IPS-NIHi11 (cell line): ENCODE measurements at places on chromosomes 5 and 9.

GRCh38 chr5:148855249-148856008, 29.0 kb downstream of the ADRB2 start:
- no peak for DNase-seq

DNA sequence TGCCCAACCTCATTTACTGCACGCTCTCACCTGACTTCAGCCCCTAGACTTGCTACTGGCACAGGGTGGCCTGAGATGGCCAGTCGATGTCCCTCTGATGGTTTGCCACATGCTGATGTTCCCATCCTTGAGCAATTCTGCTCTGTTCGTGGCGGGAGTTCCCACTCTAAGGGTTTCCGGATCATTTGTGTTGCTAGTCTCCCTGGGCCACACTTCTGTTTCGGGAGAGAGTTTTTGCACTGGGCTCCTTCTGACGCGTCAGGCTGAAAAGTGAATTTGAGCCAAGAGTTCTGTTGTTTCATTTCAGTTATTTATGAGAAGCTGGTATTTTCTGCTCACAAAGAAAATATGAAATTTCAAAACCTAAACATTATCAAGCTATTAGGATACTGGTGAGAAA, 597.7 kb downstream of the BNC2 start:
- DNase-seq: no peak

GRCh38 chr9:38371495-38371894, 21.0 kb upstream of the ALDH1B1 start:
- DNase-seq: no peak

DNA sequence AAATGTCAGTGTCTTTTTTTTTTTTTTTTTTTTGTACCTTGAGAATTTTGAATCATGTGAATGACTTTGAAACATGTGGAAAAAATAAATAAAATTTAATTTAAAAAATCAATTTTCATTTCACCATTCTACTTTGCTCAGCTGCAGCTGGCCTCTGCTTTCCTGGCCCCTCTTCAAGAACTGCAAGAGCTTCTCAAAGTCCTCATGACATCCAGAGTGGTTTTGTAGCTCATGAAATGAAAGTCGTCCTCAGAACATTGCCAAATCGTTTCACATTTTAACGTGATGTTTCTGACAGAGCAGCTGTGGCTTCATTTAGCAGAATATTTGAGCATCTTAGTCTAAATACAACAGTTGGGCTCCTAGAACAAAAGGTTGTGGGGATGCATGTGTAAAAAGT, 47.9 kb upstream of the TMEM215 start:
- no peak for DNase-seq

DNA sequence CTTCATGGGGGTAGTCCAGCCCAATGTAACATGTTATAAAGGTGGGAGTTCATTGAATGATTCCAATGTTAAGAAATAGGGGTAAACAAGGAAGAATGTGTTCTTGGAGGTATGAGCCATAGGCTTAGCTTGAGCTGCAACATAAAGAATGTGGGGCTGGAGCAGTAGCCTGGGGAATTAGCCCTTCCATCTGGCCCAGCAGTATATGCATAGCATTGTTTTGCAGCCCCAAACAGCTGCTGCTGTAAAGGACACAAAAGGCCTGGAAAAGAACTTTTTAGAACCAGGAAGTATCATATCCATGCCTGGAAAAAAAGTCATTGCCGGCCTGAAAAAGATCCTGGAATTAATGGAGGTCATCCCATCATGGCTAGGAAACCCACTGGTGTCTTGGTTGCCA, 55.8 kb upstream of the SMARCA2 start:
- DNase-seq: peak; percentile 23

- DNase-seq: peak; percentile 77
Observed at GRCh38 chr5:150671509-150672236, 10.6 kb downstream of the MYOZ3 start.

- DNase-seq: no peak
Observed at GRCh38 chr5:6551287-6551954, 81.4 kb downstream of the NSUN2 start.

DNA sequence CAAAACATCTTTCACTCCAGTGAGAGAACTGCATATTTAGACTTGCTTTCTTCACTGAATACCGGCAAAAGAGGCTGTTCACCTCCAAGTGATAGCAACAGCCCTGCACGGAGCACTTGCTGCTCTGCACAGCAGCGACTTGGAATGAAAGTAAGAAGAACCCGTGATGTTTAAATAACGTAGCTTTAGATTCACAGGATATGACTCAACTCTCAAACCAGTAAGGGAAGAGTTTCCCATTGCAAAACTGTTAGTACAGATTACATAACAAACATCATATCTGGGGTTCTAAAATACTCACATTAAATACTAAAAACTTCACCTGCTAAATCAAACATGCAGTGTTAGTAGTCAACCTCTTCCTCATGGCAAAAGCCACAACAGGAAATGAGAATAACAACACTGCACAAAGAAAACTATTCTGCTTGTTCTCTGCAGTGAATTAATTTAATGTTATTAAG, 203.4 kb downstream of the MCTP1 start:
- peak; percentile 26 for DNase-seq

- DNase-seq: peak; percentile 61
Observed at GRCh38 chr5:160133071-160133917, 14.0 kb upstream of the PWWP2A start.

DNA sequence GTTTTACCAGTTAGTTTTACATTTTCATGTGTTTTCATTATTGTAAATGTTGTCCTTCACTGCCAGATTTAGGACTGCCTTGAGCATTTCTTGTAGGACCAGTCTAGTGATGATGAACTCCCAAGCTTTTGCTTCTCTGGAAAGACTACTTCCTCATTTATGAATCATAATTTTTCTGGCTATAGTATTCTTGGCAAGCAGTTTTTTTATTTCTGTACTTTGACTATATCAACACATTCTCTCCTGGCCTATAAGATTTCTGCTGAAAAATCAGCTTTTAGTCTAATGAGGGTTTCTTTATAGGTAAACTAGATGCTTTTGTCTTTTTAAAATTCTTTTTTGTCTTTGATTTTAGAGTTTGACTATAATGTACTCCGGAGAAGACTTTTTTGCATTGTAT, 256.8 kb upstream of the GRAMD2B start:
- DNase-seq: no peak

DNA sequence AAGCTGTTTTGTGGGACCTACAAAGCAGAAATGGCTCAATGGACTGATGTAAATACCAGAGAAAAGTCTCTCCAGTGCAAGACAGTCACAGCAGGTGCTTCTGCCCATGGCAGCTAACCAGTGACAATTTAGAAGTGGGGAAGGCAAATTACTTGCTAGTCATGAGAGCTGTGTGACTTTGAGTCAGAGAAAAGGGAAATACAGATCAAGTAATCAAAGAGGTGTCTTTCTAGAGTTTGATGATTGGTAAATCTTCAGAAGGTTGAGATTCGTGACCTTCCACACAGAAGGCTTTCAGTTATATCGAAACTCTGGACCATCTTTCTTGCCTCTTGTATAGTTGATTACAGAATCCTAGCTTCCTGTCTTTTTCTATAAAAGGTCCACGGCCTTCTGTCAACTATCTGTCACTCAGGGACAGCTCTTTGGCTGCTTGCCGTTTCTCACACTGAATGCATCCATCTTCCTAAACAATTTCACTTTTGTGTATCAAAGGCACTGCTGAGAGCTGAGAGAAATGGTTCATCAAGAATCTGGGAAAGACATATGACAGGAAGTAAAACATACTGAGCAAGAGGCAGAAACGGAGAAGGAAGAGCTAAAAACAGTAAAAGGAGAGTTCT, 993.9 kb upstream of the ACO1 start:
- no peak for DNase-seq

- no peak for DNase-seq
Observed at GRCh38 chr5:132310141-132310834, 16.1 kb downstream of the SLC22A4 start.

DNA sequence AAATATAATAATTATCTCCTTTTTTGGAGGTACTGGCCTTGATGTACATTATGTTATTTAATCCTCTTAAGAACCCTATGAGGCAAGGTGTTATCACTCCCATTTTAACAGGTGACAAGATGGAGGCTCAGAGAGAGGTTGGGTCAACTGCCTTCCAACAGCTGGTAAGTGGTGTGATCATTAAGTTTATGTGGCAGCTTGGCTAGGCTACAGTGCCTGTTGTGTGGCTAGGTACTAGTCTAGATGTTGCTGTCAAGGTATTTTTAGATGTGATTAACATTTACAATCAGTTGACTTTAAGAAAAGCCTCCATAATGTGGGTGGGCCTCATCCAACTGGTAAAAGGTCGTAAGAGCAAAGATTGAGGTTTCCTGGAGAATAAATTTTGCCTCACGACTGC, 21.5 kb downstream of the FABP6 start:
- DNase-seq: no peak

DNA sequence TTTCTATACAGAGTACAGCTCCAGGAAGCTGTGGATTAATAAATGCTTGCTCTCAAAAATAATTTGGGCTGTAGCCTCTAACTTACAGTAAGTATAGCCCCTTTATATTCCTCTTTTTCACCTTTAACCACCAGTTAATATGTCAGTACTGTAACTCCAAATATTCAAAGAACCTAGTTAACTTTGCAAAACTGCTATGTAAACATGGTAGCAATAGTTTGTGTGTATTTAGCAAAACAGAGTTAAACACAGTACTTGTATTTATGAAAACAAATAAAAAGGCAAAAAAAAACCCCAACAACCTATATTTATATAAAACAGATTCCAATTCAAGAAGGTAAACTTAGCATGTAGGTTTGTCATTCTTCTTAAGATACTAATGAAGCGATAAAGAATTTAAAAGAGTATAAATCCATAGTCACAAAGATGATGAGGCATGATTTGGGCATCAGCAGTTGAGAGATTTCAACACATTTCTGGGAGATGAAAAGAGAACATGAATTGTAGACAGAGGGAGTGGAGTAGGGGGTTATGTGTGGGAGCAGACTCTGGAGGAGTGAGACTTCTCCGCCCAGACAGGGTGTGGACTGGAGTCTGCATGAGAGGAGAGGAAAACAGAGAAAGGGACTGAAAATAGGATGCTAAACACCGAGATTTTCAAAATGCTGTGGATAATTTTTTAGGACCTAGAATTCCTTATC, 47.0 kb upstream of the F2RL1 start:
- no peak for DNase-seq

DNA sequence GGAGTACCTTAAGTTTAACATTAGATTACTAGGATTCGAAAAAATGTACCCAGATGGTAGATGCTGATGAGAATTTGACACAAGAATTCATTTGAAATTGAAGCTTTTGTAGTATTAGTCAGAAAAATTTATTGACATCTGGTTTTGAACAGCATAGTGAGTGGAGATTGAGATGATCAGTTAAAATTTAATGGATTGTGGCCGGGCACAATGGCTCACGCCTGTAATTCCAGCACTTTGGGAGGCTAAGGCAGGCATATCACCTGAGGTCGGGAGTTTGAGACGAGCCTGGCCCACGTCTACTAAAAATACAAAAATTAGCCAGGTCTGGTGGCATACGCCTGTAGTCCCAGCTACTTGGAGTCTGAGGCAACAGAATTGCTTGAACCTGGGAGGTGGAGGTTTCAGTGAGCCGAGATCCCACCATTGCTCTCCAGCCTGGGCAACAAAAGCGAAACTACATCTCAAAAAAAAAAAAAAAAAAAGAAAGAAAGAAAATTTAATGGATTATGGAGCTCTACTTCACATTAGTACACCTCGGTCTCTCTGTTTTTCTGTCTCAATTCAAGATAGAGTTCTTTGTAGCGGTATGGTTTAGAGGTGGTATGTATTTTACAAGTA, 21.0 kb downstream of the NDFIP1 start:
- no peak for DNase-seq

DNA sequence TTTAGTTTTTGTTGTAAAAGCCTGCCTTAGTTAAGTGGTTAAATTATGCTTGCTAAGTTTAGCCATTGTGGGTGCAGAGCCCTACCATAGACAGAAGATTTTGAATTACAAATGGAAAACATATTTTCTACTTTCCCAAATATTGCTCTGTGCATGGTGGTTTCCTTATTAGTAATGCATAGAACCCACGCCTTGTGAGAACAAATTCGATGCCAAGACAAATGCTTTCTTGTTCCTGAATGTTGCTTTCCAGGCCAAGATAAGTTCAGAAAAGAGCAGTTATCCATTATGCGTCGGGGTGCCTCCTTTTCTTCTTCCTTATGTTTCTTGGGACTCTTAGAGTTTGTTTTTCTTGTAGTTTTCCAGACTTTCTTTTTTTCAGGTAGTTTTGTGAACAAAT, 31.0 kb upstream of the GARNL3 start:
- DNase-seq: no peak

DNA sequence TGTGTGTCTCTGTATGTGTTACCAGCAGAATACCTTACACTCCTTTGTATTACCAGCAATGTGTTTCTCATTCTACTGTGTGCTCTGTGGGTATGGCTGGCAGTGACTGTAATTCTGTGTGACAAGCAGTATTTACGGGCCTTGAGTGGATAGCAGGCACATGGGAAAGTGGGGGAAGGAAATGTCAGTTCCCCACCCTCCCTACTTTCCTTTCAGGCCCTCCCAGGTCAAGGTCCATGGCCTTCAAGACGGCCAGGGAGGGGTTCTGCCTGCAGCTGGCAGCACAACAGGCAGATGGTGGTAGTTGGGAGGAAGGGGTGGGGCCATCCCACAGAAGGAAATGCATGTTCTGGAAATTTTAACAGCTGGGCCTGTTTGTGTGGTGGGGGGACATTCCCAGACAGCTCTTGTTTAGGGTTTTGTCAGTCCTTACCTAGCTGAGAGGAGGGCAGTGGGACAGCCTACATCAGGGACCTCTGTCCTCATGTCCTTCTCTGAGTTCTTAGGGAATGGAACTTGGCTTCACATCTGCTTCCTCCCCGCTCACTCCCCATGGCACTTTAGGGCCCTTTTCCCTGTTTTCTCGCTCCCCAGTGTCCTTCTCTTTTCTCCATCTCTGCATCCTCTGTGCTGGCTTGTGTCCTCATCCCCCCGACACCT, 14.6 kb upstream of the TNIP1 start:
- no peak for DNase-seq

- DNase-seq: peak; percentile 46
Observed at GRCh38 chr9:114156657-114157421, 1.5 kb downstream of the COL27A1 start.

DNA sequence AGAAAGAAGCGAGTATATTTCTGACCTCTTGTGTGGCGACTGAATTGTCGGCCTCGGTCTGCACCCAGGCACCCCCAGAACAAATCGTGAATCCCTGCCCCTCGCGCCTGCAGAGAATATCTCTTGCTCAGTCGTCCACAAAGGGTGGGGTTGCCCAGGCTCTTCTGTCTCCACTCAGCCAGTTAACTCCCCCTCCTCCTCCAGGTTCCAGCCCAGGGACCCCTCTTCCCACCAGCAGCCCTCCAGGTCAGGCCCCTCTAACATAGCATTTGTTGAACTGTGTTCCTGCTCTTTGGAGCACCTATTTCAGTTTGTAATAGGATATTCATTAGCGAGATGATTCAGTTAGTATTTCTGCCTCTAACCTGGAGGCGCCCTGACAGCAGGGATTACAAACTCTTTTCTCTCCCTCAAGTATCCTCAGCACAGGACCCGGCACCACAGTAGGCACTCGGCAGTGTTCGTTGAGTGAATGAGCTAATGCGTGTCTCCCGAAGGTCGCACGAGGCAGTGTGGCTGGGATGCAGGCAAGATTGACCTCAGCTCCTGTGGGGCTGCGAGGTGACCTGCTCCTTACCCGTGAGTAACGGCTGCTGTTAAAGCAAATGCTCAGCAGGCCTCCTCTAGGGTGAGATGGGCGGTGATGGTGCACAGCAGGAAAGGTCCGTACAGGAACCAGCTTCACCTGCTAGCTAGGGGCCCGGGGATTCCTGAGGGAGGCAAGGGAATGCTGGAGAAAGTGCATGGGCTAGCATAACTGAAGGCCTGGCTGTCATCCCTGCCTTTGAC, 25.8 kb downstream of the ZBTB34 start:
- peak; percentile 28 for DNase-seq
